ENCODE measurements at places on chromosomes 7 and 10.

- H3K4me3 ChIP-seq, result no peak overlapping the region
- H3K36me3 ChIP-seq, result no peaks in the 10 kb centered on the region
- no peaks in the 10 kb centered on the region for H3K4me1 ChIP-seq
- DNase-seq, result no peak
- H3K27ac ChIP-seq, result no peak overlapping the region
These were observed 30.0 kb downstream of the DGKI start for GRCh38 chr7:137816696-137817320.

DNA sequence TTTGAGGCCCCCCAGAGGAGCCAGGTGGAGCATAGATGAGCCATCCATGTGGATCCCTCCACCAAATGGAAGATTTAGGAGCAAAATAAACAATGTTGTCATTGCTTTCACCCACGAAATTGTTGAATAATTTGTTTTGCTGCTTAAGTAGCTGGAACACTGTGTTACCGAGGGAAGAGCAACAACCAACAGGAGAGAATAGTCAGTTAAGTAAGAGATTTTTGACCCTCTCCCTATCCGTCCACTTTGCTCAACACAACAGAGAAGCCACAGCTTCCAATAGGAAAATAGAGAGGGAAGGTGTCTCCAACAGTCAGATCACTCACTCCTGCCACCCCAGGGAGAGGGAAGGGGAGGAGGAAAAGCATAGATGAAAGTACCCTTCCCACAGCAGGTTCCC is 3.9 kb upstream of the ZKSCAN1 start:
- H3K36me3 ChIP-seq, result peaks cover 5% of the 10 kb centered on the region
- no peak overlapping the region for H3K4me3 ChIP-seq
- H3K27ac ChIP-seq, result no peak overlapping the region
- H3K4me1 ChIP-seq, result peaks cover 14% of the 10 kb centered on the region
- no peak for DNase-seq

- peaks cover 19% of the 10 kb centered on the region for H3K36me3 ChIP-seq
- H3K27me3 ChIP-seq, result no peaks in the 10 kb centered on the region
- no peak overlapping the region for H3K27ac ChIP-seq
- no peak for DNase-seq
These were observed 20.8 kb upstream of the OPTN start for GRCh38 chr10:13078912-13079775.

GRCh38 chr10:113411456-113411855 is 141.4 kb upstream of the HABP2 start:
- no peaks in the 10 kb centered on the region for H3K36me3 ChIP-seq
- DNase-seq, result no peak
- peaks cover 29% of the 10 kb centered on the region for H3K4me1 ChIP-seq
- H3K4me3 ChIP-seq, result no peak overlapping the region
- no peaks in the 10 kb centered on the region for H3K27me3 ChIP-seq

DNA sequence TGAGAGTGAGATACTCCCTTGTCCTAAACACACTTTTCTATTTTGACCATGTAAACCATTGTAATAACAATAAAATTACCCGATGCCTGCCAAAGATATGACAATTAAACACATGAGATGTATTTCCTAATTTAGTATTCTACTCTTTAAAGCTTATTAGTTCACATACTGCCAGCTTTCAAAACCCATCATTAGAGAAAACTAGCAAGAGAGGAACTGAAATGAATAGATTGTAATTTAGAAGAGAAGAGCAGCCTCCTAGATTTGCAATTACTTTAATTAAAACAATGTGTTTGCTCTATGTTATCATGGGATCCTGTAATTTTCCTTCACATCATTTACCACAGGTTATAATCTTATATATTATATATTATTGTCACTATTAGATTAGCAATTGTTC is 428.2 kb downstream of the THSD7A start:
- peaks cover 14% of the 10 kb centered on the region for H3K36me3 ChIP-seq
- no peak overlapping the region for H3K27ac ChIP-seq
- H3K4me3 ChIP-seq, result no peak overlapping the region
- no peak for DNase-seq
- H3K4me1 ChIP-seq, result no peaks in the 10 kb centered on the region
- no peaks in the 10 kb centered on the region for H3K27me3 ChIP-seq

GRCh38 chr10:67722113-67722512 is 26.1 kb upstream of the CTNNA3 start:
- DNase-seq, result no peak
- no peaks in the 10 kb centered on the region for H3K4me1 ChIP-seq
- no peaks in the 10 kb centered on the region for H3K36me3 ChIP-seq

DNA sequence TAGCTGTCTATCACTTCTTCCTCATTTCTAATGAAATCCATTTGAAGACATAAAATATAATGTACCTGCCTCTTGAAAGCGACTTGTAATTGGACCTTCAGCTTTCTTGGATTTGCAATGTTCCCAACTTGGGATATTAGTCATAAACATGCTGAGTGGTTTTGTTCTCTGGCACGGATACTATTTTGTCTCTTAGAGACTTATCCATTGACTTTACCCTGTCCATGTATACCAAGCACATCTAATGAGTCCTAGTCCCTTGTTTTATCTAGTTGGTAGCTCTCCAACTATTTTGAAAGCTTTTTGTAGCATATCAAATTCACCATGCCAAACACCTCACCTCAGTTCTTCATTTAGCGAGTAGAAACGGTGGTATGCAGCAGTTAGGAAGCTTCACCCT is 18.9 kb downstream of the PLEKHS1 start:
- no peaks in the 10 kb centered on the region for H3K27me3 ChIP-seq
- no peaks in the 10 kb centered on the region for H3K36me3 ChIP-seq
- no peaks in the 10 kb centered on the region for H3K4me1 ChIP-seq
- no peak overlapping the region for H3K4me3 ChIP-seq
- DNase-seq, result no peak

DNA sequence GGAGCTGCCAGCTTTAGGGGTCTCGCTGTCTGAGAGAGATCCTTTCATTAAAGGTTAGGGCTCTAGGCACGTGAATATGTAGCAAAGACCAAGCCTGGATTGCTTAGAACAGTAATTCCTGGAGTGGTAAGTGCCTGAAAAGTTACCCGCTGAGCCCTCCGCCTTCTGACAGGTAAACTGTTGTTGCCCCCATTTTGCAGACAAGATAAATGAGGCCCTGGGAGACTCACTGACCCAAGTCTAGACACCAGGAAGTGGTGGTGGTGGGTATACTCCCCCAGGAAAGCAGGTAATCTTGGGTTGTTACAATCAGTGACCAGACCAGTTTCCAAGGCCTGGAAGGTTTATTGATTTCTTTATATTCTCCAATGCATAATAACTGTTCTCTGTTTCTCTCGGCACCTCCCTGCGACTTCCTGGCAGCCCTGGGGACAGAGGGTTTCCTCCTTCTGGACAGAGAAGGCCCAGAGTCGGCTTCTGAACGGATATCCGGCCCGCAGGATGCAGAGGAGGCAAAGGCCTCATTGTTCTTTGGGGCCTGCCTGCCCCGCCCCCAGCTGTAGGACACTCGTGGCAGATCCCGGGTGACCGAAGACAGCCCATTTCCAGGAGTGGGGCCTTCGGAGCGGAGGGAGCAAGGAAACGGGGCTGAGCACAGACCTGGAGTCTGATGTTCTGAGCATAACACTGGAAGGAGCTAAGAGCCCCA is 1.3 kb upstream of the GRK5 start:
- H3K36me3 ChIP-seq, result peaks cover 27% of the 10 kb centered on the region
- peaks cover 8% of the 10 kb centered on the region for H3K27me3 ChIP-seq
- peak overlapping the region; percentile 100 for H3K27ac ChIP-seq
- H3K4me3 ChIP-seq, result peak overlapping the region; percentile 95

DNA sequence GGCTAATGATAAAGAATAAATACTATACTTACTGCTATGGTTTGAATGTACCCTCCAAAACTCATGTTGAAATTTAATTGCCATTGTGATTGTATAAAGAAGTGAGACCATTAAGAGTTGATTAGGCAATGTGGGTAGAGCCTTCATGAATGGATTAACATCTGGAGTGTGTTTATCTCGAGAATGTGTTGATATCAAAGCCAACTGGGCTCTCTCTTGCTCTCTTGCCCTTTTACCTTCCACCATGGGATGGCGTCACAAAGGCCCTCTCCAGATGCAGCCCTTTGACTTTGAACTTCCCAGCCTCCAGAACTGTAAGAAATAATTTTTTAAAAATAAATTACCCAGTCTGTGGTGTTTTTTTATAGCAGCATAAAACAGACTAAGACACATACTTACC is 50.1 kb upstream of the GHITM start:
- H3K4me3 ChIP-seq, result no peak overlapping the region
- DNase-seq, result no peak
- no peak overlapping the region for H3K27ac ChIP-seq
- no peaks in the 10 kb centered on the region for H3K4me1 ChIP-seq
- H3K27me3 ChIP-seq, result no peaks in the 10 kb centered on the region
- H3K36me3 ChIP-seq, result no peaks in the 10 kb centered on the region

GRCh38 chr10:124342136-124342820 is 76.4 kb downstream of the OAT start:
- no peaks in the 10 kb centered on the region for H3K36me3 ChIP-seq
- H3K4me1 ChIP-seq, result no peaks in the 10 kb centered on the region
- H3K27me3 ChIP-seq, result peaks cover 3% of the 10 kb centered on the region
- no peak for DNase-seq
- no peak overlapping the region for H3K27ac ChIP-seq

DNA sequence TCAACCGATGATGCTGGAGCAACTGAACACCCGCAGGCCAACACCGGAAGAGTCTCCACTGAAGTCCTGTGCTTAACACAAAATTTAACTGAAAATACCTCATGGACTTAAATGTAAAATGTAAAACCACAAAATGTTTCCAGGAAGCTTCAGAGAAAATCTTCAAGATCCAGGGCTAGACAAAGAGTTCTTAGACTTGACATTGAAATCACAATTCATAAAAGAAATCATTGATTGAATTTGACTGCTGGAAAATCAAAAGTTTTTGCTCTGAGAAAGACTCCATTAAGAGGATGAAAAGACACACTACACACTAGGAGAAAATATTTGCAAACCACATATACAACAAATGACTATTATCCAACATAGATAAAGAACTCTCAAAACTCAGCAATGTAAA is 234.7 kb upstream of the PPP2R2D start:
- no peaks in the 10 kb centered on the region for H3K36me3 ChIP-seq
- no peaks in the 10 kb centered on the region for H3K4me1 ChIP-seq
- no peak overlapping the region for H3K27ac ChIP-seq
- no peak overlapping the region for H3K4me3 ChIP-seq
- DNase-seq, result no peak
- peaks cover 3% of the 10 kb centered on the region for H3K27me3 ChIP-seq

GRCh38 chr10:98096316-98096715 is 38.1 kb upstream of the R3HCC1L start:
- no peaks in the 10 kb centered on the region for H3K4me1 ChIP-seq
- DNase-seq, result no peak
- no peak overlapping the region for H3K4me3 ChIP-seq
- H3K36me3 ChIP-seq, result no peaks in the 10 kb centered on the region
- H3K27ac ChIP-seq, result no peak overlapping the region
- peaks cover 3% of the 10 kb centered on the region for H3K27me3 ChIP-seq

DNA sequence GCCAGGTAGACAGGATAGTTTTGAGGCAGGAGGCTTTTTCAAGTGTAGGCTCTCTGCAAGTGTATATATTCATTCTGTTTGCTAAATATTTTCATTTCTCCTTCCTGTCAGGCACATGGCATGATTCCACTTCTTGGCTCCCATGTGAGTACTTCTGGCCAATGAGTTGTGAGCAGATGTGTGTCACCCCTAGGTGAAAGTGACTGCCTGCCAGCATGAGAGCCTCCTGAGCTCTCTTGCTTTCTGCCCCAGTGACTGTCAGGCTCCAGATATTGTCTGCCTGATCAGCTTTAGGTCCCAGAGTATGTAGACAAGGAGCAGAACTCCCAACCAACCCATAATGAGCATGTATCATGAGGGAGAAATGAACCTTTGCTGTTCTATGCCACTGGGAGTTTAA is 257.6 kb upstream of the NPY start:
- DNase-seq, result no peak
- H3K27me3 ChIP-seq, result no peaks in the 10 kb centered on the region
- no peaks in the 10 kb centered on the region for H3K4me1 ChIP-seq

- H3K4me1 ChIP-seq, result peaks cover 31% of the 10 kb centered on the region
- H3K27ac ChIP-seq, result peak within 1 kb of the TSS; percentile 43
- H3K4me3 ChIP-seq, result peak within 1 kb of the TSS; percentile 66
- DNase-seq, result no peak
These were observed at the start of gene MRC1 for GRCh38 chr10:17808971-17809841. Gene MRC1 (plus strand): TSS chr10:17809348. CDS start chr10:17809466, 118 bp downstream.

DNA sequence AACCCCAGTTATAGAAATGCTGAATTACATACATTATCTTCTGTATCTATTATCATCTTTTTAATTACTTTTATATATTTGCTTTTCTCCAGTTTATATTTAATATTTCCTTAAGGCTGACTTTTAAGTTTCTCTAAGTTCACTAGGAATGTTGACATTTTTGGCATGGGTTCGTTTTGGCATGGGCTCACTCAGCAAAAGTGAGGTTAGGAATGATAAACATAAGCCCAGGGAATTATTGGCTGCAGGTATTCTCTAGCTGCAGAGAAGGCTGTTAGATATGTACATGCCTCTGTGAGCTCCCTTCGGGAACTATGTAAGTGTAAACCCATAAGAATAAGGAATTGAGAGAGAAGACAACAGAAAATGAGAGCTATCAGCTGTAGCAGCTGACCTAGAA is 63.6 kb upstream of the RAB18 start:
- no peaks in the 10 kb centered on the region for H3K36me3 ChIP-seq
- H3K4me3 ChIP-seq, result no peak overlapping the region
- H3K27me3 ChIP-seq, result no peaks in the 10 kb centered on the region
- DNase-seq, result no peak
- H3K4me1 ChIP-seq, result no peaks in the 10 kb centered on the region

DNA sequence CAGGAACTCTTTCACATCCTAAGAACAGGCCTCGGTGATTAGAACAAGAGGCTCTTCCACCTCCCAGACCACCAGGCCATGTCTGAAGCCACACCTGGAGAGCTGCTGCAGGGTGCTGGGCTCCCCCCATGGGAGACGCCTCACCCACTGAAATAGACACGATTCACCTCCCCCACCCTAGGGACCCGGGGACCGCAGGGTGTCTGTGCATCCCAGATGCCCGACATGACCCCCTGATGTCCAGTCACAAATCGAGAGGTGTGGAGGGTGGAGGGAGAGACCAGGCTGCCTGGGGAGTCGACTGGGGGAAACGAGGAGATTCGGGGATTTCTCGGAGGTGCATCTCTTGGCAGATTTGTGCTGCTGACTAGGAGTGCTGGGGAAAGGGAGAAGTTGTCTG is 31.0 kb downstream of the CNPY1 start:
- peaks cover 18% of the 10 kb centered on the region for H3K27me3 ChIP-seq
- DNase-seq, result no peak
- H3K4me1 ChIP-seq, result peaks cover 20% of the 10 kb centered on the region
- H3K36me3 ChIP-seq, result no peaks in the 10 kb centered on the region

DNA sequence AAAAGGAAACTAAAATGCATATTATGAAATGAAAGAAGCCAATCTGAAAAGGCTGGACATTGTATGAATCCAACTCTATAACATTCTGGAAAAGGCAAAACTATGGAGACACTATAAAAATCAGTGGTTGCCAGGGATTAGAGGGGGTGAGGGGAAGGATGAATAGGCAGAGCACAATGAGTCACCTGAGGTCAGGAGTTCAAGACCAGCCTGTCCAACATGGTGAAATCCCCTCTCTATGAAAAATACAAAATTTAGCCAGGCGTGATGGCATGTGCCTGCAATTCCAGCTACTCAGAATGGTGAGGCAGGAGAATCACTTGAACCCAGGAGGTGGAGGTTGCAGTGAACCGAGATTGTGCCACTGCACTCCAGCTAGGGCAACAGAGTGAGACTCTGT is 324.8 kb upstream of the PHYHIPL start:
- no peak overlapping the region for H3K4me3 ChIP-seq
- no peaks in the 10 kb centered on the region for H3K36me3 ChIP-seq
- no peaks in the 10 kb centered on the region for H3K27me3 ChIP-seq
- no peak for DNase-seq
- no peak overlapping the region for H3K27ac ChIP-seq
- H3K4me1 ChIP-seq, result no peaks in the 10 kb centered on the region

Data from endothelial cell (in vitro differentiated cells).